ENCODE measurements at places on chromosomes 13 and 19.

- DNase-seq: no peak
These were observed 21.6 kb upstream of the POU2F2 start for GRCh38 chr19:42153672-42154433.

- no peak for DNase-seq
These were observed 73.0 kb downstream of the NALCN start for GRCh38 chr13:101343128-101343787.

DNA sequence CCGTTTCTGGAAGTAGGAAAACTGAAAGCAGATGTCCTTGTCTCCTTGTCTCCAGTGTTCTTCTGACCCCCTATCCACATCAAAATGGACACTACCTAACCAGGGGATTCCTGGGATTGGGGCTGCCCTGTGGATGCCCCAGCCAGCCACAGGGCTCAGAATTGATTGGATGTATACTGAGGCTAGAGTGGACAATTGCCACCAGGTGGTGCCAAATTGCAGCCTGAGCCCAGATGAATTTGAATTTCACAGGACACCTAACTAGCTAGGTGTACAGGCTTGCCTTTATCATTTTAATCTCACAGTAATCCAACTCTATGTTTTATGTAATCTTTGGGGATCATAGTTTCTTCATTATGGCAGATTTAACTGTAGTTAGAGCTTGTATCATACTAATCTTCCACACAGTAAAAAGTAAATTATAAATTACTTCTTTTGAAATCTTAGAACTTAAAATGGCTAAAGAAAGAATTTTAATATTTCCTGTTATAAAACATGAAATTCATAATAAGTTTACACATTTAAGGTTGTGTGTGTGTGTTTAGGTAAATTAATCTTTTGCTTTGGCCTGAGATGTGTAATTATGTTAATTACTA lies 58.0 kb downstream of the PIBF1 start:
- peak; percentile 48 for DNase-seq

GRCh38 chr19:4016486-4016885 lies 8.9 kb downstream of the PIAS4 start:
- no peak for DNase-seq

- DNase-seq: no peak
These were observed 305.6 kb downstream of the COG6 start for GRCh38 chr13:39961036-39961435.

- DNase-seq: no peak
These were observed 10.2 kb downstream of the PPP1R14A start for GRCh38 chr19:38245826-38246498.
